Left lung (tissue), 14 donors: ENCODE measurements at places on chromosomes 12 and 14. TPM values are rescaled to one million over a fixed set of nuclear protein-coding genes. Genes with fewer than 3 reads are reported as not detected.

The TMEM119 gene
- 50.5 TPM for total RNA-seq

- H3K27me3 ChIP-seq = no peaks in the 10 kb centered on the region
- no peak overlapping the region for H3K4me3 ChIP-seq
- no peaks in the 10 kb centered on the region for H3K36me3 ChIP-seq
- H3K4me1 ChIP-seq = peaks cover 20% of the 10 kb centered on the region
Observed at GRCh38 chr12:6148061-6148460, 23.6 kb upstream of the VWF start.

DNA sequence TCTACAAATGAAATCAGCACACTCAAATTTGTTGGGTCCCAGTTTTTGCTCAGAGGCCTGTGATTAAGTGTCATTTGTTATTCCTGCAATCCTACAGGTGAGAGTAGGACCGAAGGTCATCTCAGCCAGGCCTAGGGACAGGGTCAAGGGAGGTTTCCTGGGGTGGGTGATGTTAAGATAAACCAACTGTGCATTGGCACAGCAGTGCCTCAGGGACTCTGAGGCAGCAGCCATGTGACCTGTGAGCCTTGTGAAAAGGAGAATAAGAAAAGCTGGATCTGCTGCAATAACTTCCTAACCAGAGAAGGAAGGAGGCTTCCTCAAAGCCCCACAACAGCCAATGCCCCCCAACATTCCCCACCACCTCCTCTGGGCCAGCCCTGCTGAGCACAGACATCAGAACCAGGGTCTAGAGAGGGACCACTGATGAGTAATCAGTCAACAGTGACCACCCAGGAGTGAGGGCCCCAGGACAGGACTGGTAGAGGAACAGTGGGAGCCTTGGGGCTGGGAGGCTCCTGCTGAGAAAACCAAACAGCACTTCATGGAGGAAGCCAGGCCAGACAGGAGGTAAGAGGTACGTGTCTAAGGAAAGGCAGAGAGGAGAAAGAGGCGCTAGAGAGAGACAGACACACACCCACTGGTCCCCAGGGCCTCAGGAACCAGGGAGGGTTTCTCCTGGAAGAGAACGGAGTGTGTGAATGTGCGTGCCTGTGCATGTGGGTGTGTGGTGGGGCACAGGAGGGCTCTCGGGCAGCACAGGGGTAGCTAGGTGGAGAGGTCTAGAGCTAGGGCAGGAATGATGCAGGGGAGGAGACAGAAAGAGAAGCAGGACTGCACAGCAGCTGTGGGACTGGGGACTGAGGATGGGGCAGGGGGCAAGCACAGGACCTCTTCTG, 82.4 kb downstream of the ITPK1 start:
- peaks cover 32% of the 10 kb centered on the region for H3K4me1 ChIP-seq
- no peak overlapping the region for H3K4me3 ChIP-seq

DNA sequence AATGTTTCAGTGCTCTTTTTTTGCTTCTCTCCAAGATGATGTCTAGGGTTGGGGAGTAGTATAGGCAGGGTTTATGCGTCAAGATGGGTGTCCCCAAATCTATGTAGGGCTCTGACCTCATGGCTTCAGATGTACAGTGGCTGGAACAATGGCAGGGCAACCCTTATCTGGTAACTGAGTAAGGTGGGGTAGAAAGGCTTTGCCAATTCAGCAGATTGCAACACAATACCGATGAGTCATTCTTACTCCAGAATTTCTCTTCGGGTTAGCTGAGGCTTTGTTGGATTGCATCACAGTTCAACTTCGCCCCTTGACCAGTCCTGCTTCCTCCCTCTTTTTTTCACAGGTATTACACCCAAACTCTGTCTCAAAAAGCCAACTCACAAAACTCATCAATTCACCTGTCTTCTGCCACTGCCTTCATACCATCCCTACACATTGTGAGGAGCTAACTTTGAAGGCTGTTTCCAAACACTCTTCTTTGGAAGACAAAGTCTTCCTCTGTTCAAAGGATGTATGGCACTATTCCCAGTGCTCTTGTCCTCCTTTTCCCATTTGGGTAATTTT, 190.2 kb upstream of the CNOT2 start:
- DNase-seq = no peak
- no peaks in the 10 kb centered on the region for H3K27me3 ChIP-seq
- H3K4me3 ChIP-seq = no peak overlapping the region
- H3K36me3 ChIP-seq = no peaks in the 10 kb centered on the region
- peaks cover 19% of the 10 kb centered on the region for H3K4me1 ChIP-seq
- H3K27ac ChIP-seq = no peak overlapping the region

DNA sequence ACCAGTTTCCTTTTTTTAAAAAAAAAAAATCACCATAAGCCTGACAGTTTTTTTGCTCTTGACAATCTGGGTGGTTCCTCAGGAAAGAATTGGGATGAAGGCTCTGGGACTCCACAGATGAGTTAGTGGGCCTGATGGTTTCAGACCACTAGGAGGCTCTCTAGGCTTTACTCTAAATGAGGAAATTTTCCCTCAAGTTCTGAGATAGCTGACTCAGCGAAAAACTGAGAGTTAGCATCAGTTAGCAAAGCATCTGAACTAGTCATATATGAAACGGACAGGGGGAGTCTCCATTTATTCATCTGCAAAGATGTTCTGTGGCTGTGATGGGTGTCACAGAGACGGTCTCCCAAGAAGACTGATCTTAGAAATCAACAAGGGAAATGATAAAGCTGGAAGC, 314.3 kb upstream of the OR4E1 start:
- H3K4me1 ChIP-seq = no peaks in the 10 kb centered on the region
- no peak overlapping the region for H3K4me3 ChIP-seq
- no peak for DNase-seq
- H3K36me3 ChIP-seq = no peaks in the 10 kb centered on the region
- no peaks in the 10 kb centered on the region for H3K27me3 ChIP-seq
- no peak overlapping the region for H3K27ac ChIP-seq

DNA sequence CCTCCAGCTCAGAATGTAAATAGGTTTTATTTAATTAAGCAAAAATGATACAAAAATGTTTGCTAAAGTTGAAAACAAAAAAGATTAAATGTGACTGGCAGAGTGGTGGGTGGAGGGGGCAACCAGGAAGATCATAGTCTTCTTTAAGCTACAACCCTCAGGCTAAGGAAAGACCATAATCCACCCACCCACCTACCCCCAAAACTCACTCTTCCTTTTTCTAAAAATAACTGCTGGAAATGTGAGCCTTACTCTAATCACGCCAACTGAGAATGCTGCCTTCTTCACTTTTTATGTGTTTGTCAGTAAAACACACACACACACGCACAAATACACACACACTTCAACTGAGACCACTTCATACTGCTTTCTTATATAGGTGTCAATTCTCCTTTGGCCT, 230.0 kb upstream of the EGLN3 start:
- no peaks in the 10 kb centered on the region for H3K4me1 ChIP-seq
- no peak overlapping the region for H3K27ac ChIP-seq
- H3K36me3 ChIP-seq = no peaks in the 10 kb centered on the region
- DNase-seq = no peak

DNA sequence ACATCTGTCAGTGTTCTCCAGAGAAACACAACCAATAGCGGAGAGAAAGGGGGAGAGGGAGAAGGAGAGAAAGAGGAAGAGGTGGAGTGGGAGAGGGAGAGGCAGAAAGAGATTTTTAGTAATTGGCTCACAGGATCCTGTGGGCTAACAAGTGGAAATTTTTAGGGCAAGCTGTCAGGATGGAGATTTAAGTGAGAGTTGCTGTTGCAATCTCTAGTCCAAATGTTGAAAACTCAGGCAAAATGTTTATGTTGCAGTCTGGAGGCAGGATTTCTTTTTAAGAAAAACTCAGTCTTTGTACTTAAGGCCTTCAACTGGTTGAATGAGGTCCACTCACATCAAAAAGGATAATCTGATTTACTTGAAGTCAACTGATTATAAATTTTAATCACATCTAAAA, 12.5 kb upstream of the GLIPR1L2 start:
- no peak overlapping the region for H3K4me3 ChIP-seq
- H3K4me1 ChIP-seq = no peaks in the 10 kb centered on the region
- no peaks in the 10 kb centered on the region for H3K36me3 ChIP-seq
- no peak for DNase-seq
- no peak overlapping the region for H3K27ac ChIP-seq
- H3K27me3 ChIP-seq = no peaks in the 10 kb centered on the region

GRCh38 chr14:60189923-60190840, 25.0 kb upstream of the DHRS7 start:
- DNase-seq = no peak
- H3K4me1 ChIP-seq = no peaks in the 10 kb centered on the region
- no peak overlapping the region for H3K27ac ChIP-seq
- no peaks in the 10 kb centered on the region for H3K36me3 ChIP-seq

GRCh38 chr14:80216818-80217217, 5.5 kb upstream of the DIO2 start:
- peaks cover 3% of the 10 kb centered on the region for H3K4me1 ChIP-seq
- no peak overlapping the region for H3K4me3 ChIP-seq
- DNase-seq = no peak
- H3K36me3 ChIP-seq = no peaks in the 10 kb centered on the region
